Left colon (tissue), 2 donors: ENCODE measurements at places on chromosomes 11 and 22.

DNA sequence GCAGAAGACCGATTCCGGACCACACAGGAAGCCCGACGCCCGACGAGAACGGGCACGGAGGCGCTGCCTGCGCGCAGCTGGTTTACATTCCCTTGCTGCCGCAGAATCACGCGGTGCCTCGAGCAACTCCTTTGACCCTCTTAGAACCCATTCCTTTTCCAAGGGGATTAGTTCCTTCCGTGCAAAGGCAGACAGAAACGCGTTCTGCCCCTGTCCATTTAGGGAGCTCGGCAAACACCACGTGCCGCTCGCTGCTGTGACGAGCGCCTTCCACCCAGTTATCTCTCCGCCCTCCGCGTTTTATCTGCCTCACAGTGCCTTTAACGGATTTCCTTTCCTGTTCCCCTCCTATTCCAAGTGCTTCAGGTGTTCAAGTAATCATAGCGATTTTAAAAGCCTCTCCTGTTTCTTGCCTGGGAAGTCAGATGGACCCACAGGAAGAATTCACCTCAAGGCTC is 24.1 kb upstream of the MICAL3 start:
- peak; percentile 33 for DNase-seq

- no peak for DNase-seq
These were observed 21.1 kb downstream of the SIK3 start for GRCh38 chr11:117076941-117077691.

- no peak for DNase-seq
These were observed 528.0 kb downstream of the SOX6 start for GRCh38 chr11:15828215-15828853.

DNA sequence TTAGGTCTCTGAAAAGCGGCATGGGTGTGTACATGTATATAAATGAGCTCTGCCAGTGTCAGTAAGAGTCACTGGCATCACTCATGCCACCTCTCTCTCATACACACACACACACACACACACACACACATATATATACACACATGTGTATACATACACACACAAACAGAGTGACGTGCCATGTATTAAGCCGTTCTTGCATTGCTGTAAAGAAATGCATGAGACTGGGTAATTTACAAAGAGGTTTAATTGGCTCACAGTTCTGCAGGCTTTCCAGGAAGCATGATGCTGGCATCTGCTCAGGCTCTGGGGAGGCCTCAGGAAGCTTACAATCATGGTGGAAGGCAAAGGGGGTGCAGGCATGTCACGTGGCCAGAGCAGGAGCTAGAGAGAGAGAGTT is 105.6 kb upstream of the NNMT start:
- no peak for DNase-seq

- no peak for DNase-seq
These were observed 4.2 kb downstream of the GAL3ST3 start for GRCh38 chr11:66044757-66045156.

- DNase-seq, result no peak
These were observed 20.1 kb upstream of the SIK2 start for GRCh38 chr11:111582163-111582562.

GRCh38 chr11:13772223-13773046 is 104.0 kb downstream of the FAR1 start:
- DNase-seq, result no peak

GRCh38 chr11:134536677-134537076 is 124.6 kb upstream of the B3GAT1 start:
- DNase-seq, result no peak

DNA sequence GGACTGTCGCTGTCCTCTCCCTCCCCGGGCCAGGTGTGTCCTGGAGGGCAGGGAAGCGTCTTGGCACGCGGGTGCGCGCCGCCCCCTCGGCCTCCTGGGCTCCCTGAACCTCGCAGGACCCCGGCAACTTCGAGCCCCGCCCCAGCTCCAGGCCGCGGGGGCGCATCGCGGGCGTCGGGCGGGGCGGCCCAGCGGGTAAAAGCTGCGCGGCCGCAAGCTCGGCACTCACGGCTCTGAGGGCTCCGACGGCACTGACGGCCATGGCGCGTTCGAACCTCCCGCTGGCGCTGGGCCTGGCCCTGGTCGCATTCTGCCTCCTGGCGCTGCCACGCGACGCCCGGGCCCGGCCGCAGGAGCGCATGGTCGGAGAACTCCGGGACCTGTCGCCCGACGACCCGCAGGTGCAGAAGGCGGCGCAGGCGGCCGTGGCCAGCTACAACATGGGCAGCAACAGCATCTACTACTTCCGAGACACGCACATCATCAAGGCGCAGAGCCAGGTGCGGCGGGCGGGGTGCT is at the start of gene CST6:
CST6 (plus strand) TSS at position 224 of the 519 bp plus-strand sequence; CDS start at position 261, 37 bp downstream.
- no peak for DNase-seq

DNA sequence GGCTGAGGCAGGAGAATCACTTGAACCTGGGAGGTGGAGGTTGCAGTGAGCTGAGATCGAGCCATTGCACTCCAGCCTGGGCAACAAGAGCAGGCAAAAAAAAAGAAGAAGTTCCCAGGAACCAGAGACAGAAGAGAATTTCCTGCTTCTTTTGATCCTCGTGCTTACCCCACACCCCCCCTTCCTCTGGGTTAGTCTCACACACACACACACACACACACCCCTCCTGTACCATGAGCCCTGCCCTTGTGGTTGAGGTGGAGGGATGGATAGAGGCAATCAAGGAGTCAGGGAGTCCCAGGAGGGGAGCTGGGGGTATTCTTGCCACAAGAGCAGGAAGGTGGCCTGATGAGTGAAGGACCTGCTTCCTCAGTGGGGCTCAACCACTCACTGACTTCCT is 4.1 kb upstream of the UBE2L6 start:
- DNase-seq, result no peak

GRCh38 chr11:102254047-102254446 is 63.2 kb upstream of the BIRC3 start:
- no peak for DNase-seq

GRCh38 chr11:72721689-72722049 is 30.5 kb downstream of the ARAP1 start:
- DNase-seq, result no peak

DNA sequence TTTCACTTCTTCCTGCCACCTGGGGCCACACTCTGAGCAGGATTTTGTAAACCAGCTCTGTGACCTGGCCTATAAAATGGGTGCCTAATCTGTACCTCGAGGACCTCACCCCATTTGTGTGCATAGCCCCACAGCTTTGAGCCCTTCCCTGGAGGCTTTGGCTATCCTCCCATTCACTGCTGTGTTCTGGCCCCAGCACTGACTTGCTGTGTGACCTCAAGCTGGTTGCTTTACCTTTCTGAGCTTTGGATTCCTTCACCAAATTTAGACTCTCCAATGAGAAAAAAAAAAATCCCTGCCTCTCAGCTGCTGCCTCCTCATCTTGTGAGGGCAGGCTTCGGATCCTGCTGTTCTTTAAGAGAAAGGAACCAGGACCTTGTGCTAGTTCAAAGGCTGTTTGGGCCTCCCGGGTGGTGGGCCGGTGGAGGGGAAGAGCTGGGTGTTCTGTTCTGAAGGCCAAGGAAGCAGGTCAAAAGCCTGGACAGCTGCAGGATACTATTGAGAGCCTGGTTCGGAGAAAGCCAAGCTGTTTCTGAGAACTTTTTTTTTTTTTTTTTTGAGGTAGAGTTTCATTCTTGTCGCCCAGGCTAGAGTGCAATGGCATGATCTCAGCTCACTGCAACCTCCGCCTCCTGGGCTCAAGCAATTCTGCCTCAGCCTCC is 1.1 kb upstream of the PYGM start:
- DNase-seq, result no peak

DNA sequence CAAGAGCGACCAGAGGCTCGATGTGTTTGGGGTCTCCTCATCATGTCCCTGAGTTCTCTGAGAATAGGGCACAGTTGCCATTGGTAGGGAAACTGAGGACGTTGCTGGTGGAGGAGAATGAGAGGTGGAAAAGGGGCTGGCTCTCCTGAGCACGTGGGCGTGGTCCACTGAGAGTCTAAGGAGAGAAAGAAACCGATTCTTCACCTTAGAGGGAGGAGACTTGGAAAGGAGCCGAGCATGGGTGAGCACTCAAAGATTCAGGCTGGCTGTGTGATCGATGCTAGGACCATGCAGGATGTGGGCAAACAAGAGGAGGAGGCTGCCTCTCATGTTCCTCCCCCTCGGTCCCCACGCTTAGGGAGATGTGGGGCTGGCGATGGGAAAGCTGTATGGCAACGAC is 19.8 kb upstream of the TLCD5 start:
- peak; percentile 65 for DNase-seq

GRCh38 chr11:116901211-116901610 is 63.8 kb upstream of the APOA1 start:
- DNase-seq, result no peak

GRCh38 chr22:24599514-24599913 is 3.5 kb upstream of the GGT1 start:
- no peak for DNase-seq

GRCh38 chr11:106249617-106250239 is 172.3 kb downstream of the AASDHPPT start:
- no peak for DNase-seq

- no peak for DNase-seq
These were observed 8.3 kb upstream of the RCE1 start for GRCh38 chr11:66834943-66835342.

GRCh38 chr11:120514541-120515121 is 3.1 kb downstream of the GRIK4 start:
- DNase-seq, result no peak

DNA sequence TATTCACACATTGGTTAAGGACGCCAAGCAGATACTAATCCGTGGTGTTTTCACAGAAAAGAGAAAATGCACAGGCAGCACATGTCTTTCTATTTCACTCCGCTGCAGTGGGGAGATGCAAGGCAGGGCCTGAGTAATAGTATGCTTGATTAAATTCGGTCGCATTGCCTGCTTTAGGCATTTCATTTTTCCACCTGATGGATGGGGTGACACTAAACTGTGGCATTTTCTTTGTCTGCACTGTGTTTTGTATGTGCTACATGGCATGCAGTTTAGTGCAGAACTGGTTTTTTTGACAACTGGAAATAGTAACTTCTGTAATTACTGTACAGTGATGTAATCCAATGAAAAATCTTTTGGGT is 94.9 kb downstream of the SLC17A6 start:
- no peak for DNase-seq

GRCh38 chr11:15071556-15072255 is 1.7 kb upstream of the CALCB start:
- no peak for DNase-seq

- DNase-seq, result no peak
These were observed 103.8 kb downstream of the RRAS2 start for GRCh38 chr11:14255238-14255534.

DNA sequence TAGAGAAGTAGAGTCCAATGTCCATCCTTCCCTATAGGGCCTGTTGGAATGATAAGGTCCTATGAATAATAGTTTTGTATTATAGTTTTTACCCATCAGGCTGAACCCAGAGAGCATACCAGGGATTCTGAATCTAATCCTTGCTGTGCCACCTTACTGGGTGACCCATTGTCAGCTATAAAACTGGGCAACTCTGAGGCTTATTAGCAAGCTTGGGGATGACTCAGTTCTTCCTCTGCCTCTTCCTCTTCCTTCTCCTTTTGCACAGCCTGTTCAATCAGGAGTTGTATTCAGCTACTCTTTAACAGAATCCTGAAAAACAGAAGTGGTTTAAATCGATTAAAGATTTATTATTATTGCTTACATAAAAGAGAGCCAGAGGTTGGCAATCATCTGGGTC is 8.9 kb downstream of the HEPHL1 start:
- DNase-seq, result no peak

DNA sequence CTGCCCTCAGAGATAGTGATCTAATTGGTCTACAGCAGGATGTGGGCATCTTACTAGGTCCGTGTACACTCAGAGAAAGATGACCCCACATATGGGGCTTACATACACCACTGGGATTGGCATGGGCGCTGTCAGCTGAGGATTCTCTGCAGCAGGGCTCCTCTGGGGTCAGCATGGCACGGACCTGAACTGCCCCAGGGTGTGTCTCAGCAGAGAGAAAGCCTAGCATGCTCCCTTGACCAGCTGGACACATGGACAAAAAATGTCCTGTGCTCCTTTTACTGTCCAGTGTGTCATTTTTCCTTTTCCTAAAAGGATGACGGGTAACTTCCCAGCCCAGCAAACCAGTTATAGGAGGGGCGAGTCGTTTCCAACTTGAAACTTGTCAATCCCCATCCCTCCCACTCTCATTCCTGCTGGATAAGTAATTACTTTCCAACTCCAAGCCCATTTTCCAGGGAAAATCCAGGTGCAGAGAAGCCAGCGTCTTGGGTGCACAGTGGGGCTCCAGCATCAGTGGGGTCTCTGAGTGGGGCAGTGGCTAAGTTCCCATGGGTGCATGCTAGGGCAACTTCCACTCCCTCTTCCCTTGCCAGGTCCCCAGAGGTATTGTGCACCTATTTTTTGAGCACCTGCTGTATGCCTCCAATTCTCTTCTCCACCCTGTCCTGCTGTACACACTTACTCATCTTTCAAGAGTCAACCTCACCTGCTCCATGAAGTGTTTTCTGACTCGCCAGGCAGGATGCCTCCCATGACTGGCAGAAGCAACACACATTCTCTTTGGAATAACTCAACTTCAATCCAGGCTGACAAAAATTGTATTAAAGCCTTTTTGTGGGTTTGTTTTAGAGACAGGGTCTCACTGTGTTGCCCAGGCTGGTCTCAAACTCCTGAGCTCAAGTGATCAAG is 5.0 kb downstream of the VSTM5 start:
- DNase-seq, result no peak

DNA sequence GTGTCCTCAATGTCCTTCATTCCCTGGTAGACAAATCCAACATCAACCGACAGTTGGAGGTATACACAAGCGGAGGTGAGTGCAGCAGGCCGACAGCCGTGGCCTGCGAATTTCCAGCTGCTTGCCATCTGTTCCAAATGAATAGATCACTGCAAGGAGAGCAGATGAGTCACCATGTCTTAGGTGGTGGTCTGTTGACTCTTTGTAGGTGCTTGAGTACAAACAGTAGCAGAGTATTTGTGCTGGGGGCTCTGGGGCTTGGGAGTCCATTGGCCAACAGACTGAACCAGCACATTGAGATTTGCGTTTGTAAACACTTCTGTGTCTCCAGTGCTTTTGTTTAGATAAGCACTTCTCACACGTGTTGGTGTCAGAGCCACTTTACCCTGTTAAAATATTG is 21.1 kb downstream of the EIF3L start:
- no peak for DNase-seq

- peak; percentile 50 for DNase-seq
These were observed 33.8 kb downstream of the OR2AG2 start for GRCh38 chr11:6737872-6738466.

DNA sequence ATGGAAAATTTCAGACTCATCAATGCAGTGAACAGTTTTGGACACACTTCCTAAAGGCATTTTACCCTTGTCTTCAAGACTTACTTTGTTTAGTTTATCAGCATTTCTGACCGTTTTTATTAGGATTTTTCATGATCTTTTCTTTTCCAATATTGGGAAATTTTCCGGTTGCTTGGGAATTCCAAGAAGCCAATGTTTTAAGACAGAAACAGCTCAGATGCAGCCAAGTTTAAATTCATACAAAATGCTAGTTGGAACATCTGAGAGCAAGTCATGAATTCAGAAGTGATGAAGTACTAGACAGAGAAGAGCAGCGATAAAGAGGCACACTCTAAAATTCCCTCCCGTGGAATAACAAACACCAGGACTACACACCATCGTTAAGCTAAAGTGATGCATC is 68.6 kb downstream of the RAB38 start:
- no peak for DNase-seq

GRCh38 chr11:118055966-118056365 is 20.9 kb upstream of the TMPRSS4 start:
- no peak for DNase-seq
